ENCODE measurements at places on chromosomes 5 and 9.

DNA sequence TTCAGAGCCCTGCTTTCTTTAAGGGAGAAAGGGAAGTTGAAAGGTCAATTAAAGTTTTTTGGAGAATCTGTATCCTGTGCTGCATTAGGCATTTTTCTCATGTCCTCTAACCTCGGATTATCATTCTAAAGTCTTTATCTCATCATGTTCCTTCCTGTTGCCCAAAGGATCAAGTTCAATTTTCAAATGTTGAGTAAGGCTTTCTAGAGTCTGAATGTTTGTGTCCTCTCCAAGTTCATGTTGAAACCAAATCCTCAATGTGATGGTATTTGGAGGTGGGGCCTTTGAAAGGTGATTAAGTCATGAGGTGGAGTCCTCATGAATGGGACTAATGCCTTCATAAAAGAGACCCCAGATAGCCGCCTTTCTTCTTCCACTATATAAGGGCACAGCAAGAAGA is 20.2 kb upstream of the TNC start:
- DNase-seq, result peak; percentile 45

- no peak for DNase-seq
Measured at GRCh38 chr5:87074934-87075541, 192.6 kb upstream of the RASA1 start.

GRCh38 chr5:158770506-158770905 is 329.2 kb downstream of the EBF1 start:
- DNase-seq, result peak; percentile 28

- no peak for DNase-seq
Measured at GRCh38 chr5:96348536-96348935, 84.5 kb downstream of the PCSK1 start.

DNA sequence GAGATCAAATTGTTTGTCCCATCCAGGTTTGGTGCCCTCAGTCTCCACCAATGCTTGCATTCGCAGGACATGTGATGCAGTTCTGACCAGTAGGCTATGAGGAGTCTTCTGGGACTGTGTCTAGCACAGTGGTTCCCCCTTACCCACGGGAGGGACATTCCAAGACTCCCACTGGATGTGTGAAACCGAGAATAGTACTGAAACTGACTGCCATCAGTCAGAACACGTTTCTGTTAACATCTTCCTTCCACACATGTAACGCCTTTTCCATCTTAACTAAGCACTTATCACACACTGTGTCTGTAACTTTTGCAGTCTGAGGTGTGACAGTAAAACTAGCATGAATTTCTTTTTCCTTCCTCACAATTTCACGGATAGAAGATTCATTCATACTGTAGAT is 74.7 kb downstream of the PTTG1 start:
- DNase-seq, result no peak

Data from choroid plexus epithelial cell (primary cell).